Activated CD4-positive, alpha-beta T cell treated with anti-CD3 and anti-CD28 coated beads, Interleukin-2, Interleukin-4, amounts not matched to agents 100 ng/mL and 50 ng/mL, durations not matched to agents 16 hours and 8 hours (primary cell): ENCODE measurements at places on chromosomes 1 and 21.

DNA sequence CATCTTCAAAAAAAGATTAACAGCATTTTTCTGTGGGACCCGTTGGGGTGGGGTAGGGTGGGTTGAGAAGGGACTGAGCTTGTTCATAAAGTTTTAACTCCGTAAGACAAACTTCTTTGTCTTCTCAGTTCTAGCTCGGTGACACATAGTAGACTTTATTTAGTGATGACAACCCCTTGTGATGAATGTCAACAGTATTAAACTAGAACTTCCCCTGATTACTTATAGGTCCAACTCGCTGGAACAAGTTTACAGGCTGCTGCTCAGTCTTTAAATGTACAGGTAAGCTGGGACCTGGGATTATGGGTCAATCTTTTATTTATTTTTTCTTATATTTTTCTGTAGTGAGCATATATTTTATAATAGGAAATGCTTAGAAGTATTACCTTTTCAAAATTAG lies 148.4 kb downstream of the CD247 start:
- DNase-seq = no peak

- DNase-seq = no peak
Observed at GRCh38 chr1:45554198-45554597, 3.6 kb downstream of the AKR1A1 start.

DNA sequence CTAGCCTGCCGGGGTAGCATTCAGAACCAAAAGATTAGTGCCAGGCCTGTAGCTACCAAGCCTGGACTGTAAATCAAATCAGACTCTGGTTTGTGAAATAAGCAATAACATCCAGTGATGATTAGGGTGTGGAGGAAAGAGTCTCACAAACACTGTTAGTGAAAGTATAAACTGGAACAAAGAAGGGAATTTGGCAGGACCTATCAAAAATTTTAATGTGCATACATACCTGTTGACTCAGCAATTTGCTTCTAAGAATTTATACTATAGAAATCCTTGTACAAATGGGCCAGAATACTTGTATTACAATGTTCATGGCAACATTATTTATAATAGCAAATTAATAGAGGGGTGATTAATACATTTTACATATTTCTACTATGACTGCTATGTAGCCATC lies 109.8 kb upstream of the WARS2 start:
- no peak for DNase-seq

DNA sequence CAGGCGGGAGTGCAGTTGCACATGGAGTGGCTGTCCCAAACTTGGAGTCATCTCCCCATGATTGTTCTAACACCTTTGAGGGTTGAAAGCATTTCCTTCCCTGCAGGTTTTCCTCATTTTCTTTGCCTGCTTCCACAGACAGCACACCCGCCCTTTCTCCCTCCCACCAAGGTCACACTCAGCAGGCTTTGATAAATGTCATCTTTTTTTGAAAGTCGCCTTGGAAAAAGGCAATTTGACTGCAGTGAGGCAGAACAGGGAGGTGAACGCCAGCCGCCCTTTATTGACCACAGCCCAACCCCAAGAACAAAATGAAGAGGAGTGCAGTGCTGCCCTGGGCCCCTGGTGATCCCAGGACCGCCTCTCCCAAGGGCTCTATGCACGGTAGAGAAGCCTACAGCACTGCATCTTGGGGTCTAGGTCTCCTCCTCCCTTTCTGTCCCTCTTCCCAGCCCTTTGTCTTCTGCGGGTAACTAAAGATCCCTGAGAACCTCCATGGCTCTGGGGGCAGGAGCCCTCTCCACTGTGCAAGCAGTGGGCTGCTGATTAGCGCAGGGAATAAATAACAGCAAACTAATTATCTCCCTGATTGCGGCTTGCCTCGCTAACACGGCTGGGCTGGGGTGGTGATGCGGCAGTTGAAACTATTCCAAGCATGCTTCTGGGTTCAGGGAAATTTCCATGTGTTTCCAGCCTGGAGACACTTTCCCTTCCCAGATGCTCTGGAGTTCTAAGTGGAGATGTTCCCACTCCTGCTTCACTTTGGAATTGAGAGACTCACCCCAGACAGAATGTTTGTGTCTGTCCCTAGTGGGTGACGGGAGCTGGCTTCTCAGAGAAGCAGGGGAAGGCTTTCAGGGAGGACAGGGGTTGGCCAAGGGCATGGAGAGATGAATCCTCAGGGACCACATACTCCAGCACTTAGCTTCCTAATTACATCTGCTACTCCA lies 11.8 kb upstream of the AMIGO1 start:
- DNase-seq = no peak

GRCh38 chr1:109616391-109616790 lies 3.0 kb downstream of the GNAT2 start:
- DNase-seq = no peak

GRCh38 chr21:17795146-17796036 lies 23.8 kb downstream of the C21orf91 start:
- no peak for DNase-seq

DNA sequence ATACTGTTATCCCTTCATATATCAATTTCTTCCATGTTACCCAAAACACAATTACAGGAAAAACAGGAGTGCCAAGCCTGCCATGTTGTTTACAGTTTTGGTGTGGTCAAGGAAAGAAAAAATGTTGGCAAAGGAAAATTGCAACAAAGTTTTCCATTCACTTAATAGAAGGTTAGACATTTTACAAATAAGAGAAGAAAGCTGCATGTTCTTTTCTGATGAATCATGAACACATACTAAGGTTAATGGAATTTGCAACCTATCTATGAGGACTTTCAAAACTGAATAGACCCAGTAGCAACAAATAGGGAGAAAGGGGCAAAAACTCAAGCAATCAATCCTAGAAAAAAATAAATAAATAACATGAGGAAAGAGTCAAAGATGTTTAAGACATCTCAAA lies 556.7 kb downstream of the DPYD start:
- no peak for DNase-seq

GRCh38 chr21:32548978-32549377 lies 36.3 kb downstream of the TCP10L start:
- no peak for DNase-seq

DNA sequence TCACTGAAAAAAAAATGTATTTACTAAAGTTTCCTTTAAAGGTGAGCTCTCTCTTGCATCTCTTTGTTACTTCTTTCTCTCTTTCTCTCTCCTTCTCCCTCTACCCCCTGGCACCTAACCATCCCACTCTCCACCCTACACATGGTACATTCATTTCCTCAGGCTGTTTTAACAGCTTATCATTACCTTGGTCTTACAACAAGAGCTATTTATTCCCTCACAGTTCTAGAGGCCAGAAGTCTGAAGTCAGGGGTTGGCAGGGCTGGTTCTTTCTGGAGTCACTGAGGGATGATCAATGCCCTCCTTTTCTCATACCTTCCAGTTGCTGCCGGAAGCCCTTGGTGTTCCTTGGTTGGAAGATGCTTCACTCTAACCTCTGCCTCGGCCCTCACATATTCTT lies 91.1 kb upstream of the DSCAM start:
- DNase-seq = no peak

DNA sequence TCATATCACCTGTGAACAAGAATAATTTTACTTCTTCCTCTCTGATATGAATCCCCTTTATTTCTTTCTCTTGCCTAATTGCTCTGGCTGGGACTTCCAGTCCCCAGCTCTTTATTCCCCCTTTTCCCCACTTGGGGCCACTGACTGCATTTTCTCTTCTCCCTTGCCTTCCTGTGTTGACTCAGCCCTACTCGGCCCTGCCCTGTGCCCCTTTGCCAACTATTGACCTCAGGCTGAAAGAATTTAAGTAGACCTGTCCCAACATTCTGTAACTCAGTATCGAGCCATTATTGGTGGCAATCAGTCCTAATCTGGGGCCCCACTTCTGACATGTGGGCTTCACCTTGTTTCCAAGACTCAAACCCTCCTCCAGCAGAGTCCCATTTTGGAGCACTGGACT lies 60.6 kb upstream of the STUM start:
- DNase-seq = no peak

DNA sequence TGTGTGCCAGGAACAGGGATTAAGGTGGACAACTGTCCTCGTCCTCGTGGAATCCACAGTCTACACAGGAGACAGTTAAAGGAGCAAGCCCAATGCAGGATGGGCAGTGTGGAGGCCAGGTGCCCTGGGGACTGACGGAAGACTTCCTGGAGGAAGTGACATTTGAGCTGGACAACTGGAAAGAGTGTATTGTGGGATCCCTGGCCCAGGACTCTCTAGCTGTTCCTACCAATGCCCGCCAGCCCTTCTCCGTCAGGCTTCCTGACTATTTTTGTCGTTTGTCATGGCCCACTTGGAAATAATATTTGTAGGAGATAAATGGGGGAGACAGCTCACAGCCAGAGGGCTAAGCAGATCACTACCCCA lies 235.3 kb downstream of the TOMM20 start:
- DNase-seq = no peak

- DNase-seq = no peak
Observed at GRCh38 chr1:184437291-184437690, 50.5 kb downstream of the C1orf21 start.

DNA sequence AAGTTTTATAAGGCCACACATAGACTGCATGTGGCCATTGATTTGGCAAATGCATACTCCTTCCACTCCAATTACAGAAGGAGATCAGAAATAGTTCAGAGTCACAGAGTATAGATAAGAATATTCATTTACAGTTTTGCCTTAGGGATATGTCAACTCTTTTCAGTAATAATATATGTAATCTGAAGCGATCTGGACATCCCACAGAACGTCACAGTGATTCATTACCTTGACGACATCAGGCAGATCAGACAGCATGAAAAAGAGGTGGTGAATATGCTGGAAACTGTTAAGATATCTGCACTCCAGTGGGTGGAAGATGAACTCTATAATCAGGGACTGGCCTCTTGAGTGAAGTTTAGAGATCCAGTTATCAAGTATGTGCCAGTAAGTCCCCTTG lies 240.4 kb downstream of the DPYD start:
- no peak for DNase-seq

- DNase-seq = no peak
Observed at GRCh38 chr1:29607236-29607635, 370.9 kb downstream of the PTPRU start.

GRCh38 chr1:208251015-208251414 lies 6.8 kb upstream of the PLXNA2 start:
- DNase-seq = no peak

GRCh38 chr1:20353836-20354235 lies 63.2 kb downstream of the VWA5B1 start:
- no peak for DNase-seq

DNA sequence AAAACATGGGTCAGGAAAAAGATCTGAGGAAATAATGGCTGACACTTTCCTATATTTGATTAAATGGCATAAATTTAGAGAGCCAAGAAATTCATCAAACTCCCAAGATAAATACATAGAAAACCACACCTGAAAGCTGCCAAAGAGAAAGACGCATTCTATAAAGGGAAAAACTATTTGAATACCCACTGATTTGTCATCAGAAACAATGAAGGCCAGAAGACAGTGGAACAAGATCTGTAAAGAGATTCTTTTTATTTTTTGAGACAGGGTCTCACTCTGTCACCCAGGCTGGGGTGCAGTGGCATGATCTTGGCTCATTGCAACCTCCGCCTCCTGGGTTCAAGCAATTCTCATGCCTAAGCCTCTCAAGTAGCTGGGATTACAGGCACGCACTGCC lies 17.4 kb downstream of the SDE2 start:
- no peak for DNase-seq

- no peak for DNase-seq
Observed at GRCh38 chr1:55329091-55329490, 113.9 kb upstream of the USP24 start.

DNA sequence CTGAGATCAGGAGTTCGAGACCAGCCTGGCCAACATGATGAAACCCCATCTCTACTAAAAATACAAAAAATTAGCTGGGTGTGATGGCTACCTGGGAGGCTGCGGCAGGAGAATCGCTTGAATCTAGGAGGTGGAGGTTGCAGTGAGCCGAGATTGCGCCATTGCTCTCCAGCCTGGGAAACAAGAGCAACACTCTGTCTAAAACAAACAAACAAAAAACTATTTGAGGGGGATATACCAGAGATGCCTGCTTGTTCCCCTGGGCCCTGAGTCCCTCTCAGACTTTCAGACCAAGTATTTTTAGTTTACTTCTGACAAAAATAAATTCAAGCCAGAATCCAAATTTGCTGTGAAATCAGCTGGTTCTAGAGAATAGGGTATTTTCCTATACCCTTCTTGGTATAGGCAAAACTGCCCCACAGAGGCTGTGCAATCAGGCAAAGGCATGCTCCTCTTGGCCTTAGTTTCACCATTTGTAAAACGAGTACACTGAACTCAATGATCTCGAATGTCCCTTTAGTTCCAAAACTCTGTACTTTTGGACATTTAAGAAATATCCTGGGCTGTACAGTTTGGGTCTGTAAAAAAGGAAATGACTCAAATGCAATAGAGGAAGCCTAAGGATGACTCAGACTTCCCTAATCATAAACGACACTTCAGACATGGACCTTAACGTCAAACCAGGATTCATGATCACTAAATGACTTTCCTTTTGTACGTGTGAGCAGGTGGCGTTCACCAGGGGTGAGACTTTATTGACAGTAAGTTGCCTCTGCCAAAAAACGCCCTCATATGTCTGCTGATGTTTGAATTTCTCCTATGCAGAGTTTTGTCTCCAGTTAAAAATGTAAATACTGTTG lies 16.1 kb downstream of the ENSA start:
- DNase-seq = peak; percentile 91

- peak; percentile 36 for DNase-seq
Observed at GRCh38 chr21:31064803-31065202, 26.5 kb upstream of the KRTAP19-8 start.

DNA sequence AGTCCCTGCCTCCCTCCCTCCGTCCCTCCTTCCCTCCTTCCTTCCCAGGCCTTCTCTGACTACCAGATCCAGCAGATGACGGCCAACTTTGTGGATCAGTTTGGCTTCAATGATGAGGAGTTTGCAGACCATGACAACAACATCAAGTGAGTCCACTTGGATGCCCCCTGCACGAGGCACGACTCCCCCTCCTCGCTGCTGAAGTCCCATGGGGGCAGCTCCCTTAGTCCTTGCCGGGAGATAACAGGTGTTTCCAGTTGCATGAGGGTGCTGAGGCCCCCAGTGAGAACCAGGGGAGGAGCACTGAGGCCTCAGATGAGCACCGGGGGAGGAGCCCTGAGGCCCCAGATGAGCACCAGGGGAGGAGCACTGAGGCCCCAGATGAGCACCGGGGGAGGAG lies 200.0 kb downstream of the LIPI start:
- DNase-seq = no peak

- DNase-seq = no peak
Observed at GRCh38 chr1:193281894-193282293, 95.5 kb upstream of the B3GALT2 start.

DNA sequence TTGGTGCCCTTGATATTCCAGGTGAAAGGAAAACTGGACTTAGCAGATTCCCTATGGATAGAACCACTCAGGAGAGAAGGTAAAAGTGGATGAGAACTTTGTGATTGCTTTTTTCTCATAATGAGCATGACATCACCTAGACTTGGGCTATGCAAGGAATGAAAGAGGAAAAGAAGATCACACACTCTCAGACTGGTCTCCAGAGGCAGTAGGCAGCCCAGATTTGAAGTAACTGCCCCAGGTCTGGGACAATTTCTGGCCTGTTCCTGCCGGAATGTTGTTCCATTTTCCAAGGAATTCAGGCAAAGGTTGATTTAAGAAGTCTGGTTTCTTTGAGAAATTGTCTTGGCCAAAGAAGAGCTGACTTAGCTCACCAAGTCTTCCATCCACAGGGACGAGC lies 31.7 kb upstream of the USP24 start:
- no peak for DNase-seq

- no peak for DNase-seq
Observed at GRCh38 chr21:21662776-21663175, 664.6 kb downstream of the NCAM2 start.

GRCh38 chr1:109976762-109977161 lies 7.8 kb upstream of the AHCYL1 start:
- DNase-seq = no peak

- no peak for DNase-seq
Observed at GRCh38 chr1:240527086-240527485, 84.9 kb downstream of the GREM2 start.
